ENCODE measurements at places on chromosomes 2 and 18. TPM values are rescaled to one million over a fixed set of nuclear protein-coding genes. Genes with fewer than 3 reads are reported as not detected.

Gene KCNG2
- 0.36 TPM for polyA plus RNA-seq

Gene LHCGR
- not detected for polyA plus RNA-seq

Gene NETO1
- not detected for polyA plus RNA-seq

Gene LIMS3
- polyA plus RNA-seq, result 6.8 TPM

Gene DLGAP1
- polyA plus RNA-seq, result not detected

Gene CYP27C1
- 4.1 TPM for polyA plus RNA-seq

Gene IL36A
- not detected for polyA plus RNA-seq

Gene SPP2
- polyA plus RNA-seq, result not detected

Gene CFC1
- 0.17 TPM for polyA plus RNA-seq

Gene SLC19A3
- polyA plus RNA-seq, result 0.87 TPM

All from muscle of arm (tissue), 14 donors.